Activated CD4-positive, alpha-beta T cell treated with anti-CD3 and anti-CD28 coated beads, Interleukin-2, amount 10 ng/mL, durations not matched to agents 24 days and 14 days (primary cell): ENCODE measurements at places on chromosomes 7 and 10. TPM values are rescaled to one million over a fixed set of nuclear protein-coding genes. Genes with fewer than 3 reads are reported as not detected.

DNA sequence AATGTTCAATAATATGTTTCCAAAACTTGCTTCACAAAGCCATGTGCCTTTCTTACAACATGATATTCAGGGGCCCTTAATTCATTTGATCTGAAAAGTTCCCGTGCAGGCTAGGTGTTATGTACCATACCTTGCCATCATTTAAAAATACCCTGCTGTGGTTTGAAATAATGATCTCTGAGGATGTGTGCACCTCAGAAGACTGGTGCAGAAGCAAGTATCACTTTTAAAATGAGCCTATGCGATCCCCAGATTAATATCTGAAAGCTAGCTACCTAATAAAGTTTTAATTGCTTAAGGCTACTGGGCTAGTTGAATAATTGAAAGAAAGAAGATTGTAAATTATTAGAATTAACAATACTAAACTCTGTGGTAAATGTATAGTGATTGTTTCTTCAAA, 262.4 kb downstream of the CDK14 start:
- DNase-seq: no peak

DNA sequence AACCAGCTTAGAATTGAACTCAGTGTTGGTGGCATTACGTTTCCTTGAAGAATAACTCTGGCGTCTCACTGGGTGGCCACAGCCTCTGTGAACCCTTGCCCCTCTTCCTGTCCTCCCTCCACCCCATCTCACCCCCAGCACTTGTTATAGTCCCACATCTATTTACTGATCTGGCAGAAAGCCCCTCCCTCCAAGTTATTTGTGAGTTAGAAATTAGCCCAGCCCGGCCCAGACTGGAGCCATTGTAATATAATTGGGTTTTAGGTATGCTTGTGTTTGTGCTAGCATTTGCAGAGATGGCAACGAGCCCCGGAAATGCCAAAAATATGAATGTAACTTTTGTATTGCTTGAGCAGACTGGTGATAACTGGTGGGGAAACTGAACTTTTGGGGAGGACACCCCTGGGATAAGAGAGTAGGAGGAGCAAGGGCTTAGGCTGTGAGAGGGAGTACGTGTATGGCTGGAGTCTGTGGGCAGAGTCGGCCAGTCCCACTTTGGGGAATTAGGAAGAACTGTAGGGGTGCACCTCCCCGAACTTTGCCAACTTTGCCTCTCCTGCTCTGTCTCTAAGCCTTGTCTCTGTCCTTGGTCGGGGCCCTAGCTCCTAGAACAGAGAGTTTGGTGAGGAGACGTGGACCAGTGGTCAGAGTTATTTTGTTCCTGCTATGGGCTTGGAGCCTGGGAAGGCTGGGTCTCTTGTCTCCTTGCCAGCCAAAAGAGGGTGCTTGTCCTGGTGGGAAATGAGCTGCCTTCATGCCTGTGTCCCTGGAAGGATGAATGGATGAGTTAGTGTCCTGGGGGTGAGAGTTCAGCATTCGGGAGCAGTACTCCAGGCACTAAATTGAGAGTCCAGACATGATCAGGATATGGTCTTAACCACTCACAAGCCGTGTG, 19.3 kb upstream of the TRIM8 start:
- no peak for DNase-seq

NRG3 gene
- not detected in 2 replicates for total RNA-seq

DNA sequence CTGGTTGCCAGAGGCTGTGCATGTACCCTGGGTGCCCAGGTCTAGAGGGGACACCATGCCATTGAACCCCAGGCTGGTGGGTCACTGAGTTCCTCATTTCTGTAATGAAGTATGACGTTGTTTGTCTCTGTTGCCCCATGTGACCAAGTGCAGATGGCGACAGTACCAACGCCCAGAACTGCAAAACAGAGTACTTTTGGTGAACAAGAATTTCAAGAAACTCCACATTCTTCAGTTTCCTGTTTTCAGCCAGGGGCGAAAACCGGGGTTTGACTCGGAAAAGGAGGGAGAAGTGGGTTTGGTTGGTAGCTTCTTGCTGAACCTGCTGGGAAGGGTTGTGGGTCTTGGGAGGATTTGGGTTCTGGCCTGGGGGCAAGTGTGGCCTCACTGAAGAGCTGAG, 18.2 kb downstream of the CYP17A1 start:
- DNase-seq: no peak

DNA sequence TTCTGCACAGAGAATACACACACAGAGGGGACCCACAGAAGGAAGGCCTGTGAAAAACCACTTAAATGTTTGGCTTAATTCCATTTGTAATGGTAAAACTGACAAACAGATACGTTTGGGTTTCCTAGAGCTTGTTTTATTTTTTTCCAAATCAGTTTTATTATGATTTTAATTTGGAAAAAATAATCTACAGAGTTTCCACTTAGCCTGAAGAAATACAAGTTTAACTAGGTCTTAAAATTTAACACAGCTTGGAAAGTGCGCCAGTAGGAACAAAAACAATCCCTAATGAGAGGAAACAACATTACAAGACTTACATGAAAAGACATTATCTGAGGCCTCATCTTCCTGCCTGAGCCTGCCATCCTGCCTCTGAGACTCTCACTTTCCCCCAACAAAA, 58.5 kb upstream of the CARD11 start:
- no peak for DNase-seq

SORBS1 gene
- total RNA-seq: 0.66 and 0.77 TPM in 2 replicates

HTR5A gene
- total RNA-seq: not detected in 2 replicates

DNA sequence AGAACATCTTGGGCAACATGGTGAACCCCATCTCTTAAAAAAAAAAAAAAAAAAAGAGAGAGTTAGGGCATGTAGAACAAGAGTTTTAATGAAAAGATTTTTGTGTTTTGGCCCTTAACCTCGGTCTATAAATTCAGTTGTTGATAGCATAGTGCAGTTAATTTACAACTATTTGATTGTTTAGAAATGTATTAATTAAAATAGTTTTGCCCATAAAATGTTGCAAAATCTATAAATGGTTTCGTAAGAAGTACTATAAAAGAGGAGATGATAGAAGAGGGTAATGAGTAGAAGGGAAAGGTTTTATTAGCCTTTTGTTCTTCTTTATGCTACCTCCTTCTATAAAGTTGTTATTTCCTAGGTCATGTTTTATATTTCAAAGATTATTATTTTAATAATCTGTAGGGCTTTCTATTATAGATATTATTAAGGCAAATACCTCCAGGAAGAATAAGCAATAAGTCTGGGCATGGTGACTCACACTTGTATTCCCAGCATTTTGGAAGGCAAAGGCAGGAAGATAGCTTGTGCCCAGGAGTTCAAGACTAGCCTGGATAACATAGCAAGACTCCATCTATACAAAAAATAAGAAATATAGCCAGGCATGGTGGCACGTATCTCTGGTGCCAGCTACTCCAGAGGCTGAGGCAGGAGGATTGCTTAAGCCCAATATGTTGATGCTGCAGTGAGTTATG, 73.3 kb downstream of the MCU start:
- no peak for DNase-seq

NXPH1 gene
- not detected in 2 replicates for total RNA-seq

DNA sequence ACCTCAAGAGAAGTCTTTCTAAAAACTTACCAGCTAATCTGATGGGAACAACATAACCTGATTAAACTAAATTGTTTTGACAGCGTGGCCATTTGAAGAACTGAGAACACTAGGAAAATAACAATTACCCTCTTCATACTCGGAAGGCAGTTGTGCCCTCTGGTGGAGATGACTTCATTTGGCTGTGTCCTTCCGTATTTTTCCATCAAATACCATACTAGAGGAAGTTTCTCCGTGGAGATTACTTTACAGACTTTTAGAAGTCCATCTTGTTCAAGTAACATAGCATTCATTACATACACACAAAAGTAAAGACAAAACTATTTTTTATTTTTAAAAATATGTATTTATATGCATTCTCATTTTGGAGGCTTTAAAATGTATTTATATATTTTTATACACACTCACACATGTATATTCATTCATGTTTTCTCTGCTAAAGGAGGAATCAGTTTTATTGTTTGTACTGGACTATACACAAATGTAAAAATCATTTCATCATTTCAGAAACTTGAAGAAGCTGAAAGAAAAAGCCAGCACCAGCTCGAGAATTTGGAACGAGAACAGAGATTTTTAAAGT, 25.2 kb downstream of the SMNDC1 start:
- DNase-seq: peak; percentile 81

ST7 gene
- total RNA-seq: 4.6 and 5.5 TPM in 2 replicates

CDK14 gene
- 1.9 and 2.0 TPM in 2 replicates for total RNA-seq

DNA sequence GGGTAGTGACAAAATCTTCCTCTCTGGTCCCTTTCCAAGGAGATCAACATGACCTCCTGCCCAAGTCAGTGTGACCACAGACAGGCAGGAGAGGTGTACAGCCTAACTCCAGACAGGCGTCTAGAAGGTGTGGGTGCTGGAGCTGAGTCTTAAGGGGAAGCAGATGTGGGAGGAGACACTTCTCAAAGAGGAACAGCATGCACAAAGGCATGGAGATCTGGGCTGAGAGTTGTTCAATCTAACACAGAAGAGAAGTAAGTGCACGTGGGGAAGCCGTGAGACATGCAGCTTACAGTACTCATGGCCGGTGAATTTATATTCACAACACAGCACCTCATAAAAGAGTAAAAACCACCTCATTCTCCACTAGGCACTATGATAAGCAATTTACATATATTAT, 23.8 kb upstream of the GSDME start:
- no peak for DNase-seq

- no peak for DNase-seq
Measured at GRCh38 chr7:47301657-47302295, 280.1 kb downstream of the TNS3 start.

- no peak for DNase-seq
Measured at GRCh38 chr10:85124603-85125051, 796.2 kb downstream of the CCSER2 start.

DNA sequence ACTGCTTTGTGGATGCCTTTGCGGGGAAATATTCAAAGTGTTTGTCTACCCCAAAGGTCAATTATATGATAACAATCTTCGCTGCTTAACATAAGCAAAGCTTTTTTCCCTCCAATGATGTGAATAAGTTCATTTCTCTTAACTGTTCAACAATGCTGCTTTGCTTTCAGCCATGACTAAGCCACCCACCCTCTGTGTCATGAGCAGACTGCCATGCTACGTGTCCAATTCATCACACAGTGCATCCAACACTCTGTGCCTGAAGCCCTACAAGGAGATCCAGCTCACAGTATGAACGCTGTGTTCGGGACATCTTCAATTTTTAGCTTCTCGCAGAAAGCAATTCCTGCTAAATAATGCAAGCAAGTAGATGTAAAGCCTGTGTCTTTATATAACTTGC, 5.7 kb upstream of the TAS2R40 start:
- DNase-seq: no peak

SDK1 gene
- 0.14 and 0.16 TPM in 2 replicates for total RNA-seq

DNA sequence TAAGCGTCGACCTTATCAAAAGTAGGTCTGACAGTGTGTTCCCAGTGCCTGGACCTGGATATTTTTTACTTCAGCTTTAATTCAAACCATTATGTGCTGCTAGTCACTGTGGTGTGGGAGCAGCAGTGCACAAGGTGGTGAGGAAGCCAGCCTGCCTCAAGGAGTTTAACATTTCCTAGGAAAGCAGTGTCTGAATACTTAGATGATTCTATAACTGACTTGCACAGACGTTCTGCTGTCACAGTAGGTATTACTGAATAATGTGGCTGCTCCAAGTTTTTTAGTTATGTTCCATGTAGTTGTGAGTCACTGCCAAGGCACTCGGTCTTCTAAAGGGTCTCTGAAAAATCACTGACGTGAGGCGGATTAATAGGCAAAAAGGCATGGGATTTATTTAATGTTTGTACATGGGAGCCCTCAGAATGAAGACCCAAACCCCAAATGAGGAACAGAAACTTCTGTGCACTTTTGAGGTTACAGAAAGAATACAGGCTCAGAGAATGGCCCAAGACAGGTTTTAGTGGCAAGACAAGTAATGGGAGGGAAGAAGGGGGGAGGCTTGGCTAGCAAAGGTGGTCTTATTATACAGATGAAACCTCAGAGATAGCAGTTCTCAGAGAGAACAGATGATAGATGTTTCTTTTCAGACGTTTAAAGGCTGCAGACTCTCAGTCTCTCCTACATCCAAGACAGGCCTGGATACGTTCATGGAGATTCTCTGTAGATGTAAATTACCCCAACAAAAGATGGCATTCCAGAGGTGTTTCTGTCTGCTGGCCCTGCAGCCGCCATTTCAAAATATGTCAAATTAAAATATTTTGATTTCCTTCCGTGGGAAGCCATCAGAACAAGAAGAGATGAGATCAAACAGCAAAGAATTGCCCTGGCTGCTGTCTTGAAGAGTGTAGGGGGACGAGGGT, 209.3 kb downstream of the SDK1 start:
- no peak for DNase-seq

GRCh38 chr10:98619446-98619845, 172.7 kb upstream of the HPS1 start:
- DNase-seq: no peak

- DNase-seq: no peak
Measured at GRCh38 chr10:126094537-126094936, 198.2 kb downstream of the FANK1 start.

VGF gene
- total RNA-seq: 0.23 and 0.28 TPM in 2 replicates

DNA sequence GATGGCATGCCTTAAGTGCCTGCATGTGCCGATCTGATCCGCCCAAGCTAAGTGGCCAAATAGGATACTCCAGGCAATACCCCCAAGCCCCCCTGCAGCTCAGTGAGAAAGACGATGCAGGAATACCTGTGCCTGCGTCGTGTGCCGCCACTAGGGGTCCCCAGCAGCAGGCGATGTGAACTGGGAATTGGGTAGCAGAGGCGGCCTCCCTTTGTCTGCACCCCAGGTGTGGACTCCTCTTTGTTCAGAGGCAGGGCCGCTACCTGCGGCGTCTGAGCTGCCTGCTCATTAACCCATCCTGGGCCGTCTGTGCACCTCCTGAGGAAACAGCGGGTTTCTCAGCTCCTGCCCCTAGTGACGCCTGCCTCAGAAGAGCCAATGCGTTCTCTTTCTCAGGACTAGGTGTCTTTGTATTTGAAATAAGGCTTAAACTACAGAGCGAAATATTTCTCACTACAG, 4.8 kb upstream of the CHN2 start:
- DNase-seq: peak; percentile 82

GRCh38 chr7:37524797-37525196, 76.1 kb upstream of the ELMO1 start:
- no peak for DNase-seq

DNA sequence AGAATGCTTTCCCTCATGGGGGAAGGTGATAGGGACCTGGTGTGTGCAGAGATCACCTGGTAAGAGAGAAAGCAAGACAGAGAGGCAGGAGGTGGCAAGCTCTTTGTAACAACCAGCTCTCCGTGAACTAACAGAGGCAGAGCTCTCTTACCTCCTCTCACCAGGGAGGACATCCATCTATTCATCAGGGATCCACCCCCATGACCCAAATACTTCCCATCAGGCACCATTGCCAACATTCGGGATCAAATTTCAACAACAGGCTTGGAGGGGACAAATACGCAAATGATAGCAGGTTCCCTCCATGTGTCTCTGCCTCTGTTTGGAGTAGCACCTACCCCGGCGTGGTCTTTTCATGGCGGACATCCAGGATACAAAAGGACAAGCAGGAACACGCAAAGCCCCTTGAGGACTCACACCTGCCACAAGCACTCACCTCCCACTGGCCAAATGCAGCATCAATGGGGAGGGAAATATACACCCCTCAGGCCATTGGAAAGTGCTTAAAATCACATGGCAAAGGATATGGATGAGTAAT, 431.2 kb upstream of the AUTS2 start:
- DNase-seq: no peak

CFAP69 gene
- total RNA-seq: not detected in 2 replicates

ITIH5 gene
- total RNA-seq: not detected in 2 replicates
